ENCODE measurements at places on chromosomes 7 and 10. TPM values are rescaled to one million over a fixed set of nuclear protein-coding genes. Genes with fewer than 3 reads are reported as not detected.

DNA sequence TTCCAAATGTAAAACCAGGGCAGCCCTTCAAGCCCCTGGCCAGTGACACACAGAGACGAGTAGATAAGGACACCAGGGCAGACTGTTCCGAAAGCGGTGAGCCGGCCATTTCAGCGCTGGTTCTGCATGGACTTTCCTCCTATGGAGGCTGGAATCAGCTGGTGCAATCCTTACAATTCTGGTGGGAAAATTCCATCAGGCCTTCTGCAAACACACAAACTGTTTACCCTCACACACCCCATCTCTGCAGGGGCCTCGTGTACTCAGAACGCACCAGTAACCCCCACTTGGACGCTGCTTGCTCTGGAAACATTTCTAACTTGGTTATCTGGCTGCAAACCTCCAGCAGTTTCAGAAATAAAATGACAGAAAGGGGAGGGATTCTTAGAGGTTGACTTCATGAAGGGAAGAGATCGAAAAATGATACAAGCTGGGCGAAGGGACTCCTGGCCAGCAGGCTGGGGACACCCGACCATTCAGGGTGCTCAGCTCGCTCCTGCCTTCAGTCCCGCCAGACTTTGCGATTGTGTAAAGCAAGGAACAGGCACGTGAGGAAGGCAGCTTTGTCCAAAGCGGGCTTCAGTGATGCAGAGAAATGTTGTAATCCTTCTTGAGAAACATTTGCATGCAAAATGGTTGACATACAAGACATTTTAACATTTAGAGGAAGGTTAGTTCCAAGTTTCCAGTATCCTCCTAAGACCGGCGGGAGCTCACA lies 19.7 kb upstream of the SHH start:
- no peak overlapping the region for H3K4me3 ChIP-seq
- peaks cover 12% of the 10 kb centered on the region for H3K27me3 ChIP-seq
- H3K4me1 ChIP-seq: no peaks in the 10 kb centered on the region
- no peak for DNase-seq
- no peak overlapping the region for H3K27ac ChIP-seq
- H3K36me3 ChIP-seq: no peaks in the 10 kb centered on the region

- no peak overlapping the region for H3K27ac ChIP-seq
- peaks cover 11% of the 10 kb centered on the region for H3K4me1 ChIP-seq
- H3K4me3 ChIP-seq: no peak overlapping the region
Measured at GRCh38 chr7:23277359-23277989, 21.7 kb upstream of the MALSU1 start.

The TMEM178B gene
- total RNA-seq: 2.2 TPM

GRCh38 chr10:27646604-27647175 lies 98.9 kb downstream of the MKX start:
- H3K27ac ChIP-seq: peak overlapping the region; percentile 85
- H3K36me3 ChIP-seq: peaks cover 9% of the 10 kb centered on the region
- H3K27me3 ChIP-seq: peaks cover 2% of the 10 kb centered on the region
- H3K4me1 ChIP-seq: peaks cover 52% of the 10 kb centered on the region
- DNase-seq: no peak
- peak overlapping the region; percentile 69 for H3K4me3 ChIP-seq

The FBXO24 gene
- 0.19 TPM for total RNA-seq

The TRIM73 gene
- total RNA-seq: 1.4 TPM

- H3K4me1 ChIP-seq: peaks cover 41% of the 10 kb centered on the region
- no peaks in the 10 kb centered on the region for H3K36me3 ChIP-seq
- H3K27ac ChIP-seq: no peak overlapping the region
Measured at GRCh38 chr7:47658886-47659635, 77.2 kb upstream of the TNS3 start.

- H3K27me3 ChIP-seq: no peaks in the 10 kb centered on the region
- H3K4me3 ChIP-seq: no peak overlapping the region
- H3K36me3 ChIP-seq: no peaks in the 10 kb centered on the region
- no peak overlapping the region for H3K27ac ChIP-seq
Measured at GRCh38 chr10:20175719-20176118, 359.5 kb downstream of the PLXDC2 start.

The CBX3 gene
- 150 TPM for total RNA-seq

- H3K36me3 ChIP-seq: peaks cover 11% of the 10 kb centered on the region
- no peak for DNase-seq
- H3K27me3 ChIP-seq: no peaks in the 10 kb centered on the region
- H3K27ac ChIP-seq: peak overlapping the region; percentile 75
- H3K4me3 ChIP-seq: peak overlapping the region; percentile 53
Measured at GRCh38 chr10:58648131-58648530, 135.5 kb downstream of the BICC1 start.

DNA sequence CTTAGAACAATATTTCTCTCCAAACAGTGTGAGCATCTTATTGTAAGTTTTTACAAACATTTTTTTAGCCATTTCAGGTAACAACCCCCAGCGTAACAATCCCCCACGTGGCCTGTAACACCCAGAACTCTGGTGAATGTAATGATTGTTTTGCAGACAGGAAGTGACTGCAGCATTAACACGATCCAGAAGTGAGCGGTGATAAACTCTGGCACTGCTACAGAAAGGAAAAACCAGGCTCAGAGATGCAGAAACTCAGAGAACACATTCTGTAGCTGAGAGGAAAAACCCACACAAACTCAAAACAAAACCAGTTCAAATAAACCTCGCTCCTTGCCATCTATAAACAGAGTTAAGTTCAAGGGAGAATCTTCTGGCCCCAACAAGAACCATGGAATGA lies 285.7 kb downstream of the FGFR2 start:
- no peak for DNase-seq
- H3K27ac ChIP-seq: no peak overlapping the region
- peaks cover 5% of the 10 kb centered on the region for H3K36me3 ChIP-seq
- peaks cover 4% of the 10 kb centered on the region for H3K27me3 ChIP-seq
- no peaks in the 10 kb centered on the region for H3K4me1 ChIP-seq

The RAMP3 gene
- total RNA-seq: not detected

The CFAP70 gene
- 0.43 TPM for total RNA-seq

The FAM241B gene
- total RNA-seq: 0.34 TPM

DNA sequence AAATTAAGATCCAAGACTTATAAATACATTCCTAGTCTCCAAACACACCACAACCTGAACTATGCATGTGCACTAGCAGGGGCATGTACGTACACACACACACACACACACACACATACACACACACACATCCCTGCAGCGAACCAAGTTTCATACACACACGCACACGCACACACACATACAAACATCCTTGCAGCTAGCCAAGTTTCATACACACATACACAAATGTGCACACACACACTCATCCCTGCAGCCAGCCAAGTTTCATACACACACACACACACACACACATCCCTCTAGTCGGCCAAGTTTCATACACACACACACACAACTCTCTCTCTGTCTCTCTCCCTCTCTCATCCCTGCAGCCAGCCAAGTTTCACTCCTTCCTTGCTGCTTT lies 82.7 kb upstream of the WIPF3 start:
- H3K27ac ChIP-seq: no peak overlapping the region
- H3K36me3 ChIP-seq: no peaks in the 10 kb centered on the region
- peak; percentile 8 for DNase-seq
- peak overlapping the region; percentile 0 for H3K4me3 ChIP-seq

The CYP3A7 gene
- total RNA-seq: not detected

The OGA gene
- 61.4 TPM for total RNA-seq

The UBTD1 gene
- total RNA-seq: 45.7 TPM

GRCh38 chr10:26982058-26982457 lies 118.2 kb downstream of the ANKRD26 start:
- peaks cover 2% of the 10 kb centered on the region for H3K27me3 ChIP-seq
- no peak for DNase-seq
- no peaks in the 10 kb centered on the region for H3K36me3 ChIP-seq
- H3K4me1 ChIP-seq: no peaks in the 10 kb centered on the region
- no peak overlapping the region for H3K4me3 ChIP-seq
- H3K27ac ChIP-seq: no peak overlapping the region

- H3K4me3 ChIP-seq: no peak overlapping the region
- no peaks in the 10 kb centered on the region for H3K36me3 ChIP-seq
- no peaks in the 10 kb centered on the region for H3K4me1 ChIP-seq
- H3K27me3 ChIP-seq: no peaks in the 10 kb centered on the region
- no peak overlapping the region for H3K27ac ChIP-seq
Measured at GRCh38 chr10:115696747-115697146, 576.3 kb downstream of the GFRA1 start.

GRCh38 chr7:45644237-45644636 lies 70.1 kb downstream of the ADCY1 start:
- no peak overlapping the region for H3K27ac ChIP-seq
- no peaks in the 10 kb centered on the region for H3K4me1 ChIP-seq
- no peak overlapping the region for H3K4me3 ChIP-seq
- no peak for DNase-seq

DNA sequence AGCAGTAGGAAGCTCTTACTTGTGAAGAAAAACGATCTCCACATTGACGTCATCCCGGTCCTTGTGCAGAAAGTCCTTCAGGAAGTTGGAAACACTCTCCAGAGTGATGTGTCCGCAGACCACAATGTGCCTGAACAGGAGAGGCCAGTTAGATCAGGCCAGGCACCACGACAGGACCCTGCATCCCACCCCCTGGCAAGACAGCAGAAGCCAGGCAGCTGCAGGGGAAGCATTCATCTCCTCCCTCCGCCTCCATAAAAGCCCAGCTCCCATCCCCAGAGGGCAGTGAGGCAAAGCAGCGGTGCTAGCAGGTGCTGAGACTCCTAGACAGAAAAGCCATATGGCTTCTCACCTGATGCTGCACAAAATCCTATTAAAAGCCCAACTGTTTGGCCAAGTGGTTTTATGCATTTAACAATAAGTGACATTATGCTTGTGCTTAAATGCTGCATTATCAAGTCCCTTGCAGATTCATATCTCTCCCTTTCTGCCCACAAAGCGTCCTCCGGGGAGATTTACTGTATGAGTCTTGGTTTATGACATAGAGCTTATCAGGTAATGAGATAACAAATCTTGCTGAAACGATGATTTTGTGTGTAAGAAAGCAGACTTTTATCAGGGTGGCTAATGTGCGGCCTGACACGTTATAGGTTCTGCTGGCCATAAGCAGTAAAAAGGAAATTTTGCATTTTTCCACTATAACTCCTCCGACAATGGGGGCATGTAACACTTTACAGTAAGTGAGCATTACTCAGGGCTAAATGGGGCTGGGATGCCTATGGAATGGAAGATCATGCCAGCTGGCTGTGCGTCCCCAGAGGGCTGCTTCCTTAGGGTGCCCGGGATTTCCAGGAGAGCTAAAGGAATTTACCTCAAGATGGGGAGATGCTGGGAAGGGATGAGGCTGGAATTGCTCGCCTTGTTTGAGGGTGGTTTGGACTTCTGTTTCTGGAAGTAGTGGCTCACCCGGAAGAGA lies 546.9 kb downstream of the KCNMA1 start:
- H3K4me3 ChIP-seq: no peak overlapping the region
- no peak overlapping the region for H3K27ac ChIP-seq
- no peak for DNase-seq
- H3K36me3 ChIP-seq: peaks cover 21% of the 10 kb centered on the region

DNA sequence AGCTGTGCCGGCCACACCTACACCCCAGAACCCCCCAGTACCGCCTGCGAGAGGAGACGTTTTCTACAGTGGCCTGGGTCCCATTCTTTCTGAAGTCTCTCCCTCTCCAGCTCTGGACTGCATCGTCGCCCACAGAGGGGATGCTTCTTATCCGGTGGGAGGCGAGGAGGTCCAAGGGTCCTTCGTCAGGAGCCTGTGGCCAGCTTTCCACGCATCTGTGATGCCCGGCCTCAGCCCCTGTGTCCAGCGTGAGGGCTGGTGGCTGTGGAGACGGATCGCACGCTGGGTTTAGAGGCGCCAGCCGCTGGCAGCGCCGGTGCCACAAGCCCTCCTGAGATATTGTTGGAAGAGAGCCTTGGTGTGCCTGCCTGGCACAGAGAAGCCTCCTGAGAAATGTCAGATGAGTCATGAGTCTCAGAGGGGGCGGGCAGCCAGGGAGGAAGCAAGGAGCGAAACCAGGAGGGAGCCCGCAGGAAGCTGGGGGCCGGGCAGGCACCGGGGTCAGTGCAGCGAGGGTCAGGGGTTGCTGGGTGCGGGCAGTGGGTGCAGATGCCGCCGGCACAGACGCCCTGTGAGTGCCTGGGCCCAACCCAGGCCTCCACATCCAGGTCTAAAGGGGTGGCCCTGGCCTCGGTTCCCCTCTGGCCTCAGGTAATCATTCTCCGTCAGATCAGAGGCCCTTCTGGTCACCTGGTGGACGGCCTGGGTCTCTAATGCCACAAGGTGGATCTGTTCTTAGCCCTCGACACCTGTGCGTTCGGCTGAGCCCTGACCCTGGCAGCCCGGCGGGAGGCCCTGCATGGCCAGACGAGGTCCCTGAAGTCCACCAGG lies 86.0 kb upstream of the DIP2C start:
- H3K27me3 ChIP-seq: peaks cover 7% of the 10 kb centered on the region
- DNase-seq: peak; percentile 14
- peaks cover 7% of the 10 kb centered on the region for H3K4me1 ChIP-seq

The IGFBP3 gene
- total RNA-seq: 928 TPM

The GRM3 gene
- total RNA-seq: not detected

GRCh38 chr7:70421319-70421718 lies 710.6 kb upstream of the GALNT17 start:
- peaks cover 1% of the 10 kb centered on the region for H3K27me3 ChIP-seq
- no peak overlapping the region for H3K4me3 ChIP-seq
- no peaks in the 10 kb centered on the region for H3K4me1 ChIP-seq
- H3K27ac ChIP-seq: no peak overlapping the region
- no peaks in the 10 kb centered on the region for H3K36me3 ChIP-seq
- no peak for DNase-seq

DNA sequence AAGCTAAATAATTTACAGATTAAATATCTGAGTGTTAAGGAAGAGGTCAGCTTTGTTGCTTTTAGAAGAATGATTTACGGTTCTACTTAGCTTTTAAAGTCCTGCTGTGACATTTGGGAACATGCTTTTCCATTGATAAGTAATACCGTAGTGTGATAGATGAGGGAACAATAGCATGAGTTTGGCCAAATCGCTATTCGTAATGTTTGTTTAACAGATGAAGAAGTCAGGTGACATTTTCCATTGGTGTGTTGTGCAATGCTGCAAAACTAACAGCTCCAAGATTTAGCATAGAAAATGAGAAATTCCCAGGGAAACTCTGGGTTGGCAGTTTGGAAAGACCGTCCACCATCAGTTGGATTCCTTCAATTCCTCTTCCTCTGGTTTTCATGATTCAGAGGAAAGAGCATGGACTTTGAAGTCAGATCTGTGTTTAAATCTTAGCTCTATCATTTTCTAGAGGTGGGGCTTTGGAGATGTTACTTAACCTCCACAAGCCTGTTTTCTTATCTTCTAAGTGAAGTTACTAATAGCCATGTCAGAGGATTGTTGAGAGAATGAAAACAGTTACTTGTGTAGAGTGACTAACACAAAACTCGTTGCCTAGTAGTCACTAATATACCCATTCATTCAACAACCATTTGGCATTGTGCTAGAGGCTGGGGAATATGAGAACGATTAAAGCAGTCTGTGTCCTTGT lies 140.4 kb upstream of the BMPER start:
- H3K4me1 ChIP-seq: peaks cover 18% of the 10 kb centered on the region
- DNase-seq: peak; percentile 88
- no peak overlapping the region for H3K4me3 ChIP-seq
- peak overlapping the region; percentile 62 for H3K27ac ChIP-seq
